ENCODE measurements at places on chromosomes 12 and 14. TPM values are rescaled to one million over a fixed set of nuclear protein-coding genes. Genes with fewer than 3 reads are reported as not detected.

GRCh38 chr12:83082690-83083276, 396.1 kb downstream of the TMTC2 start:
- no peak overlapping the region for H3K27ac ChIP-seq
- no peaks in the 10 kb centered on the region for H3K27me3 ChIP-seq
- H3K4me1 ChIP-seq, result no peaks in the 10 kb centered on the region
- H3K36me3 ChIP-seq, result peaks cover 2% of the 10 kb centered on the region

- no peak overlapping the region for H3K27ac ChIP-seq
- no peaks in the 10 kb centered on the region for H3K4me1 ChIP-seq
- no peaks in the 10 kb centered on the region for H3K36me3 ChIP-seq
Observed at GRCh38 chr12:128383357-128383937, 116.5 kb downstream of the TMEM132C start.

DNA sequence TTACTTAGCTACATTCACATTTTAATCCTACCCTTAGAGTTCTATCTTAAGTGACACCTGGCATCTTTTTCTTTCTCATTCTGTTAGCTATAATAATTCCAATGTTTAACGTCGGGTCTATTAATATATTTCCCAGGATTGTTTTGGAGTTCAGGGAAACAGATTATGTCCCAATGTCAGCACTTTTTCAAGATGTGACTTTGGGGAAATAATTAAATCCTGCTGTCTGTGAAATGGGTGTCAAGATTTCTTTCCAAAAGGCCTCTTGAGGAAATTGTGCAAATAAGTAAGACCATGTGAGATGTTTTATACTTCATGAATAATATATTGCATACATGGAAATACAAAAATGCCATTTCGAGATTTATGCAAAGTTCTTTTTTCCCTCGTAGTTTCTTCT, 887.6 kb upstream of the SEL1L start:
- H3K4me3 ChIP-seq, result no peak overlapping the region
- H3K4me1 ChIP-seq, result no peaks in the 10 kb centered on the region
- no peak for DNase-seq
- no peaks in the 10 kb centered on the region for H3K36me3 ChIP-seq
- no peak overlapping the region for H3K27ac ChIP-seq

DNA sequence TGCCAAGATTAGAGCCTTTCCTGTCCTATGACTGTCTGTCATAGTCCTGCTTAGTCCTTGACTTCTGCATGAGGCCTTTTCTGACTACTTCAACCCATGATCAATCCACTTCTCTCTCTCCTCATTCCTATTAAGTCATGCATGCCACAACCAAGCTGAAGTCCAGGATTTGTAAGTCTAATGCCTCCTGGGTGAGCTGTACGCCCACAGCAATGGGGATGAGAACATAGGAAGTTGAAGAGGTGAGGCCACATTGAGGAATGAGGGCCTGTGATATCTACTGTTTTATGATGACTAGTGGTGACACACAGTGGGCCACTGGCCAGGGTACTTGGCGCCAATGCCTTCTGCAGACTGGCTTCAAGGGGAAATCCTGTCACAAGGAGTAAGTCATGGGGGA, 994.1 kb upstream of the TMEM132C start:
- no peaks in the 10 kb centered on the region for H3K4me1 ChIP-seq
- peaks cover 13% of the 10 kb centered on the region for H3K27me3 ChIP-seq
- H3K27ac ChIP-seq, result no peak overlapping the region
- H3K4me3 ChIP-seq, result no peak overlapping the region
- DNase-seq, result no peak

- no peak overlapping the region for H3K27ac ChIP-seq
- peaks cover 16% of the 10 kb centered on the region for H3K27me3 ChIP-seq
- H3K4me1 ChIP-seq, result peaks cover 2% of the 10 kb centered on the region
- no peak for DNase-seq
Observed at GRCh38 chr14:92351750-92352149, 28.8 kb downstream of the SLC24A4 start.

DNA sequence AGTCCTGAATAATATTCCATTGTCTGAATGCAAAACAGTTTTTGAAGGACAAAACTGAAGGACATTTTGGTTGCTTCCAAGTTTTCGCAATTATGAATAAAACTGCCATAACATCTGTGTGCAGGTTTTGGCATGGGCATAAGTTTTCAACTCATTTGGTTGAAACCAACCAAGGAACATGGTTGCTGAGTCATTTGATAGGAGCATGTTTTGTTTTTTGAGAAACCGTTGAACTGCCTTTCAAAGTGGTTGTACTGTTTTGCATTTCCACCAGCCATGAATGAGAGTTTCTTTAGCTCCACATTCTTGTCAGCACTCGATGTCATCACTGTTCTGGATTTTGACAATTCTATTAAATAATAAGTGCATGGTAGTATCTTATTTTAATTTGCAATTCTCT, 23.0 kb upstream of the GSG1 start:
- no peak overlapping the region for H3K4me3 ChIP-seq
- peaks cover 4% of the 10 kb centered on the region for H3K27me3 ChIP-seq
- H3K36me3 ChIP-seq, result no peaks in the 10 kb centered on the region
- no peak overlapping the region for H3K27ac ChIP-seq
- H3K4me1 ChIP-seq, result no peaks in the 10 kb centered on the region
- no peak for DNase-seq

The ISM2 gene
- total RNA-seq, result not detected

The WBP11 gene
- 134 TPM for total RNA-seq

The PARPBP gene
- total RNA-seq, result 25.9 TPM

The PPFIA2 gene
- not detected for total RNA-seq

The WSCD2 gene
- total RNA-seq, result not detected

All from activated CD4-positive, alpha-beta memory T cell treated with anti-CD3 and anti-CD28 coated beads for 36 hours (primary cell).